NCI-H1417 treated with DMSO at 0.1 percent for 48 hours (cell line): ENCODE measurements at places on chromosomes 1 and 21.

- no peak for DNase-seq
These were observed 357.5 kb downstream of the SMYD3 start for GRCh38 chr1:246149543-246149942.

- no peak for DNase-seq
These were observed 58.9 kb upstream of the COL6A1 start for GRCh38 chr21:45922648-45923047.

DNA sequence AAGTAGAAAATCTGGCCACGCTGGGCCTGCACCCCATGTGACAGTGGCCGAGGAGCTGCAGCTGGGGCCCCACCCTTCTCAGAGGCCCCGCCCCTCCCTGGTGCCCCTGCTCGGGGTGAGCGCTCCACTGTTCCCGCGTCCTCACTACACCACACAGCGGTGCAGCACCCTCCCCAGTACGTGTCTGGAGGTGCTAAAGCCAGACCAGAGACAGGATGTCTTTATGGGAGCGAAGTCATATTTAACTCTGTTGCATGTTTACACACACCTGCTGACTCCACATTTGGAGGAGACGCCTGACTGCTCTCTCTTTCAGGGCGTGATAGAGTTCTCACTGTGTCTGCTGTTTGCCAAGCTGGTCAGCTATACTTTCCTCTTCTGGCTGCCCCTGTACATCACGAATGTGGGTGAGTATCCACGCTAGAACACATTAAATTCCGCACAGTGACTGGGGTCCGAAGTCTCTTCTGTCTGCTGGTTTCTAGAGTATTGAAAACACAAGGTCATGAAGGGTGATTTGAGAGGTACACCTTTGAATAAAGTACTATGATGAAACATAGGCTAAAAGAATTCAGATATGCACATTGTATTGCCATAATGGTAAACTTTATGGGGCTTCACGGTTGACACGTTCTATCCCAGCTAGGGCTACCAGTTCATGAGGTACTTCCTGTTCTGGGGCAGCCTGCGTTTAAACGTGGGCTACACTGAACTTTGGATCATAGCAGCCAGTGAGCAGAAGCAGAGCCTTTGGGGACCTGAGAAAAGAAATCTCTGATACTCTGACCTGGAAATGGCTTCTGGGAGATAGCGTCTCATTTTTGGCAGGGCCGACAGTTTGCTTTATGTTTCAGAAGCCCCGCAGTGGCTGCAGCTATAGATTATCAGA is 48.4 kb downstream of the SLC37A1 start:
- peak; percentile 27 for DNase-seq

GRCh38 chr21:35077975-35078374 is 28.9 kb upstream of the RUNX1 start:
- DNase-seq, result no peak

- DNase-seq, result no peak
These were observed 28.0 kb upstream of the LRRN2 start for GRCh38 chr1:204713541-204713940.

DNA sequence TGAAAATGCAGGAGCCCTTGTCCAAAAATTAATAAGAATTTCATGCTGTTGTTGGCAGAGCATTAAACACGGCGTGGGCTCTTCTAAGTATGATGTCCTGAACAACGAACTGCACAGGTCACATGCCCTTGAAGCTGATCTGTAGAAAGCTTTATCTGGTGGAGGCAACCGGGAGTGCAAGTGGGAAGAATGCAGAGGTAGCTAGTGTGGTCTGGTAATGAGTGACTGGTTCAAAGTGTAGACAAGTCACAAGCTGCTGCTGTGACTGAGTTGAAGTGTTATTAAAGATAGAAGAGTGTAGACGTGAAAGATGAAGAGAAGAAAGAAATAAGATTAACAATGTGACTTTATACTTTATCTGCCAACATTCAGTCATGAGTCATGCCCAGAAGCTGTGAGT is 361.9 kb downstream of the TTLL7 start:
- DNase-seq, result no peak

DNA sequence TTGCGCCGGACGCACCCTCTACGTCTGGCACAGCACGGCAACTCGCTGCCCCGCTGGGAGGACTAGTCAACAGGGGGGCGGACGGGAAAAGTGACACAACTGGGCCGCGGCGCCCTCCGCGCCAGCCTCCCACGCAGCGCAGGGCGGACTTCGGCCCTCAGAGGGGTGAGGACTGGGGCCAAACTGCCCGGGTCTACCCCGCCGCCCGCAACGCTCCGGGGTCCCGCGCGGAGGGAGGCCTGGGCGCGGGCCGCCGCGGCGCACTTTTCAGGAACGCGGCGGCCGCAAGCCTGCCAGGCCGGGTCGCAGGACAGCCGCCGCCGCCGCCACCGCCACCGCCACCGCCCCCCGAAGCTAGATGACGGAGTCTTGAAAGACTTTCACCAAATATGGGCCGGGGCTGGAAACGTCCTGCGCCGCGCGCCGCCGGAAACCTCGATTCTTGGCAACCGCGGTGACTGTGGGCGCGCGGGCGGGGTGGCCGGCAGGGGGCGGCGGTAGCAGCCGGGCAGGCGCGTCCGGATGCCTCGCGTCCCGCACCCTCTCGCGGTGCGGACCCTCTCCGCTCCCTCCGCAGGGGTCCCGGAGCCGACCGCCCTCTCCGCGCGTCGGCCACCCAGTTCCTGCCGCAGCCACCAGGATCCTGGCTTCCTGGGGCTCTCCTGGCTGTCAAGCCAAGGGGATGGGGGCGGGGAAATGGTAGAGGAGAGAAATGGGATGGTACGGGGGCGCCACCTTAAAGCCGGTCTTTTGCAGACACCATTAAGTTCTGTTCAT is 3.7 kb upstream of the CCN1 start:
- DNase-seq, result no peak

DNA sequence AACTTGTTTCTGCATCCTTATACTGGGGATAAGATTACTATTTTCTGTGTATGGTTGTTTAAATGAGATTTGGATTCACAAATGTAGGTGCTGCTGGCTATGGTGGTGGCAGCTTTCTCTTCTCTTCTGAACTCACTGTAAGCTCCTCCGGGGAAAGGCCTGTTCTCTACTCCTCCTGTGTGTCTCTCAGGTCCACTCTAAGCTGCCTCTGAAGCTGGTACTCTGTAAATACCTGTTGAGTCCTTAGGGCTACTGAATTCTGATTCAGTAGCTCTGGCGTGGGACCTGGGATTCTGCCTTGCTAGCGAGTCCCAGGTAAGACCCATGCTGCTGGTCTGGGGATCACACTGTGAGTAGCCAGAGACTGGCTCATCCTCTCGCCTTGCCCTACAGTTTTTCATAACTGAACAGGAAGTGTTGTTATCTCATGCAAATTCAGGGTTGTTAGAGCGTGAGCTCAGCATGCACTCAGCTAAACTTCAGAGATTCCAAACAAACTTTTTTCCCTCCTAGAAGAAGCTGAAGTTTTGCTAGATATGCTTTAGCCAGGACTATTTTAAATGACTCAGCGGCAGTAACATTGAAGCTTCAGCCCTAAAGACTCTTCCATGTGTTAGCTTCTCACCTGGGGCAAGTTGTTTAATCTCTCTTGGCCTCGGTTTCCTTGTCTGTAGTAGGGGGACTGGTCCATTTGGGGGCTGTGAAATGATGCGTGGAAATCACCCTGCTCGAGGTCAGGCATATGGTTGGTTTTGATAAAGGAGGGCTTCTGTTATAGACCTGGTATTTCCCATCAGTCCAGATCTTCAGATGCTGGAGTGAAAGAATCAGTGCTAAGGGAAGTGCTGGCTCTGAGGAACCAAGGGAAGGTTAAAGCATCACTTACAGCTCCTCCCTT is 271.5 kb upstream of the TMEM51 start:
- DNase-seq, result no peak

DNA sequence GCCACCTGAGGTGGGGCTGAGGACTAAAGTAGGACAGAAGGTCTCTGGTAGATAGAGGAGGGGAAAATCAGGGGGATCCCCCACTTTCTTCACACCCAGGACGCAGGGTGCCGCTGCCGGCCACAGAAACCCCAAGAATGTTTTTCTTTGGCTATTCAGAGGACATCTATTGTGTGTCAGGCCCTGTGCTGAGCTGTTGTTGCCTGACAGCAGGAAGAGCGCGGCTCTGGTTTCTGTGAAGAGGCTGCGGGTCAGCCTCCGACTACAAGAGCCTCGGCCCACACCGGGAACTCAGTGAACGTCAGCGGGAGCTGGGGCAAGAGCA is 407 bp upstream of the PIGV start:
- DNase-seq, result no peak

DNA sequence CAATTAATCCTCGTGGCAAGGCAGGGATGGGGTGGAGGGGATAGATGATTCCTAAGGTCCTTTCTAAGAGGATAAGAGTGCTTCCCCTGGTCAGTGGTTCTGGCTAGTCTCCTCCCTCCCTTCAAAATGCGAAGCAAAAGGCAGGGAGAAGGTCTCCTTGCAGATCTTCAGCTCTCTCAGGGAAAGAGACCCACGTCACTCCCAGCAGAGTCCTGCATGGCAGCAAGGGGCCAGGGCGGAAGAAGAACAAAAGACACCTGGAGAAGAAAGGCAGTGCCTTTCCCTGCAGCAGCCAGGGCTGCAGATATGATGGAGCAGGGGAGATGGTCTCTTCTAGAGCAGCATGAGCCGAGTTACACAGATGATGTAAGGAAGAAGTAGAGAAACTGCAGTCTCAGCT is 29.6 kb upstream of the SLAMF9 start:
- DNase-seq, result no peak

DNA sequence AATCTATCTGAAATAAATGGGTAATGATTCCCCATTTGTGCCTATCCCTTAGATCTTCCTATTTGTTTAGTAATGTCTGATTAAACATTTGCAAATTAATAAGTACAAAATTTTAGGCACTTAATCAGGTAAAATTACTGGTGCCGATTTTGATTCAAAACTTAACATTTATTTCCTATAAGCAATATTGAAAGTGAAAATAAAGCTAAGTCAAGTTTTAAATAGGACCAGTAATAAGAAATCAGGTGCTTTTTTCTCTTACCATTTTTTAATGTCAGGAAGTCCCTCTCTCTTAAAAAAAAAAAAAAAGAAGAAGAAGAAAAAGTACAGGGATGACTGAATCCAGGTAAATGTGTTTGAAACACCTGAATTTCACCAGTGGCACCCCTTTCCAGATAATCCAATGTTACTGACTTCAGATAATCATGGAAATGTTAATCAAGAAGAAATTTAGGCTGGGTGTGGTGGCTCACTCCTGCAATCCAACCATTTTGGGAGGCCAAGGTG is 836 bp upstream of the GBP4 start:
- DNase-seq, result no peak

DNA sequence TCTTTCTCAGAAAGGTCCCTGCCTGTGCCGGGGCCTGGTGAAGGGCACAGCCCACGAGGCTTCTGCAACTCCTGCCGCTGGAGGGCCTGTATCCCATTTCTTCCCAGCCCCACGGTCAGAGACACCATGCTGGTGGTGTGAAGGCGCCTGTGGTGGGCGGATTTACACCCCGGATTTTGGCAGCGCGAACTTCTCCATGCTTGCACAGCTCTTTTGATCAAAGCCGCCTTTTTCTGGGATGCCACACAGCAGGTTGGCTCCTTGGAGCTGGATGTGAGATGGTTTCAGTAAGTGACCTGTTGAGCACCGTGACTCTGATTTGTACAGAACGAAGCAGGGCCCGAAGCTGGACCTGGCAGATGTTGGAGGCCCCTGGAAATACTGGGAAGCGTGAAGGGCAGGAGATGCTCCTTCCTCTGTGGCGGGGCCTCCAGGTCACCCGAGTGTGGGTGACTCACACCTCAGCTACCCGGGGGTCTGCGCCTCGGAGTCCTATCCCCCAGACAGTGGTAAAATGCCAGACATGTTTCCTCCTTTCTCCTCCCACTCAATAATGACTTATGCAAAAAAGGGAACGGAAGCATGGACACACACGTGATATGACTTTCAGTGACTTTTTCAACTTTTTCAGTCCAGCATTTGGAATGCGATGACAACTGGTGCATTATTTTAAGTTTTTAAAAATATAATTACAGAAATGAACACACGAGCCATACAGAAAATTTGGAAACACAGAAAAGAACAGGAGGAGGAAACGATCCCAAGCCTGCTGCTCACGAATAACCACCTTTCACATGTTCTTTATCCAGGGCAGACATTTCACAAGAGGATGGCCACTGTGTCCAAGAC is 9.0 kb downstream of the UMODL1 start:
- DNase-seq, result no peak

- DNase-seq, result no peak
These were observed 8.0 kb downstream of the PEX10 start for GRCh38 chr1:2404142-2404889.
